Foreskin keratinocyte (primary cell): ENCODE measurements at places on chromosomes 16 and 17. TPM values are rescaled to one million over a fixed set of nuclear protein-coding genes. Genes with fewer than 3 reads are reported as not detected.

The KRTAP4-1 gene
- total RNA-seq: not detected in 2 replicates

The RPL38 gene
- 1,782 and 1,801 TPM in 2 replicates for total RNA-seq

The NPIPA7 gene
- total RNA-seq: 7.1 and 7.5 TPM in 2 replicates

The NPIPB9 gene
- total RNA-seq: 0.07 and 0.53 TPM in 2 replicates

The TSPAN10 gene
- 0.67 and 0.71 TPM in 2 replicates for total RNA-seq

The TM4SF5 gene
- not detected in 2 replicates for total RNA-seq

The CDRT15L2 gene
- not detected in 2 replicates for total RNA-seq

The CLDN9 gene
- total RNA-seq: not detected in 2 replicates

The CD68 gene
- 20.1 and 21.4 TPM in 2 replicates for total RNA-seq

The HOXB1 gene
- total RNA-seq: not detected in 2 replicates

The RGS11 gene
- total RNA-seq: not detected in 2 replicates

- no peak for DNase-seq
Observed at GRCh38 chr16:4920826-4921225, 16.1 kb downstream of the PPL start.

DNA sequence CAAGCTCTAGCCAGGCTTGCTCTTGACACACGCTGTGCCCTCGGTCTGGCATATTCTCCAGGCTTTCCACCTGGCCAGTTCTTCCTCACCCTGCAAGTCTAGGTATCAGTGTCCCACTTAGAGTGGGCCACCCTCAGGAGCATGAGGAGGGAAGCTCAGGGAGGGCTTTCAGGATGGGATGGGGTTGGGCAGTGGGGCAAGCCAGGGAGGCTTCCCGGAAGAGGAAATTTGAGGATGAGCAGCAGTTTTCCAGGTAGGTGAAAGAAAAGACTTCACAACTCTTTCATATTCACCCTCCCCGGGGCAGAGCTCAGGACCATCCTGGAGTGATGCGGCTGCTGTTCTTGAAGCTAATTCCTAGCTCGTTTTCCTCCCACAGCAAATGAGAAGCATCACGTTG is 14.5 kb upstream of the LDHD start:
- no peak for DNase-seq

- DNase-seq: peak; percentile 51
Observed at GRCh38 chr16:11783319-11784037, 13.6 kb downstream of the ZC3H7A start.

GRCh38 chr16:78890373-78890895 is 710.1 kb downstream of the MAF start:
- DNase-seq: no peak

DNA sequence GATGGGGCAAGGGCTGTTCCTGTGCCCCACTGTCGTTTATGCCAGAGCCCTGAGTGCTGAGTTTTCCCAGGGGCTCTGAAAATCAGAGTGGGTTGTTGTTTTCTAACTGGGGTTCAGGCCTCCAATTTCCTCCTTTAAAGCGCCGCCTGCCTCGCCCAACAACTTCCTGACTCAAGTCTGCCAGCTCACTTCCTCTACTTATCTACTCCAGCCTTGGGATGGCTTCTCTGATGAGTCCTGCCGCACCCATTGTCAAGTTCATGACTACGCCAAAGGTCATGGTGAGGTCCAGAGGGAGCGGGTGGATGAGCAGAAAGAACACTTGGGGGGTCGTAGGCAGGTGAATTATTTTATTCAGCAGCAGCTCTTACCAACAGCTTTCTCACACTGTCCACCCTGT is 104.7 kb downstream of the UTP18 start:
- no peak for DNase-seq

DNA sequence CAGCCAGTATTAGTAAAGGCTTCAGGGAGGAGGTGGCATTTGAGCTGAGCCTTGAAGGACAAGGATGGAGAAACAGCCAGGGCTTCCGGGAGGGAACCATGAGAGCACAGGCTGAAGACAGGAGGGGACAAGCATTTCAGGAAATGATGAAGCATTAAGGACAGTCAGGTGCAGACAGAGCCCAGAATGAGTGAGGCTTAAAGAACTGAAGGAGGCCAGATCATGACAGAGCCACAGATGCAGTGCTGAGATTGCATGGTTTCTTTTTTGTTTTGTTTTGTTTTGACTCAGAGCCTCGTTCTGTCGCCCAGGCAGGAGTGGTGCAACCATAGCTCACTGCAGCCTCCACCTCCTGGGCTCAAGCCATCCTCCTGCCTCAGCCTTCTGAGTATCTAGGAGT is 211.5 kb downstream of the SOX9 start:
- peak; percentile 52 for DNase-seq

DNA sequence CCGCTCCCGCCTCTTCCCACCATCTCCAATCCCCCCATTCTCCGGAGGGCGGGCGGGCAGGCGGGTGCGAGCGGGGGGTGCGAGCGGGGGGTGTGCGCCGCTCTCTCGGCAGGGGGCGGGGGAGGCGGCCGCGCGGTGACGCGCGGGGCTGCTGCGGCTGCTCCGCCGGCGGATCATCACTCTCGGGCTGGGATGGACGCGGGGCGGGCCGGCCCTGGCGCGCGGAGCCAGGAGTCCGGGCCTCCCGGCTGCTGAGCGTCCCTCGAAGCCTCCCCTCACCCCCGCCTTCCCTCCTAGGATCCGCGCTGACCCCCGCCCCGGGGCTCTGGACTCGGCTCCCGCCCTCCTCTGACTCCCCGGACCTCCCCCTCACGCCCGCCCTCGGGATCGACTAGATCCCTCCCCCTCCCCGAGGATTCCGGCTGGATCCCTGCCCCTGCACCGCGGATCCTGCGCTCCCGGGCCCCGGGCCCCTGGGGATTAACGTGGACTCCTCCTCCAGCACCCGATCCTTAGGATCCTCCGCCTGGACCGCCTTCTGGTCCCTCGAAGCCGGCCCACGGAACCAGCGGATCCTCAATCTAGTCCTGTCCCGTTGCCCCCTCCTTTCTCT is 946 bp upstream of the TMEM256 start:
- DNase-seq: no peak

GRCh38 chr16:74078511-74079231 is 217.9 kb upstream of the PSMD7 start:
- no peak for DNase-seq

DNA sequence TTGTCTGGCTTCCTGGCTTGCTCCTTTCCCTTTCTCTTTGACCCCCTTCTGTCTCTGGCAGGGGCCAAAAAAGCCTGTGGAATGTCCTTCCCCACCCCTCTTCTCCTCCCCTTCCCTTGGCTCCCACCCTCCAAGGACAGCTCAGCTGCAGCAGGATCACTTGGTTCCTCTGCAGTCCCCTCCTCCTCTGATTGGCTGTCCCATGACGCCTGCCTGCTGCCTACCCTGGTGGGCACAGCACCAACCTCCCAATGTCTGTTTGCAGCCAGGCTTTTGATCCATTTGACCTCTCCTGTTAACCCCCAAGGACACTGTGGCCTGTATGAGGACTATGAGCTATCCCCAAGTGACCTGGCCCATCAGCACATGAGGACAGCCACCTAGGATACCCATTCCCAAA is 14.8 kb upstream of the MTMR4 start:
- DNase-seq: no peak

DNA sequence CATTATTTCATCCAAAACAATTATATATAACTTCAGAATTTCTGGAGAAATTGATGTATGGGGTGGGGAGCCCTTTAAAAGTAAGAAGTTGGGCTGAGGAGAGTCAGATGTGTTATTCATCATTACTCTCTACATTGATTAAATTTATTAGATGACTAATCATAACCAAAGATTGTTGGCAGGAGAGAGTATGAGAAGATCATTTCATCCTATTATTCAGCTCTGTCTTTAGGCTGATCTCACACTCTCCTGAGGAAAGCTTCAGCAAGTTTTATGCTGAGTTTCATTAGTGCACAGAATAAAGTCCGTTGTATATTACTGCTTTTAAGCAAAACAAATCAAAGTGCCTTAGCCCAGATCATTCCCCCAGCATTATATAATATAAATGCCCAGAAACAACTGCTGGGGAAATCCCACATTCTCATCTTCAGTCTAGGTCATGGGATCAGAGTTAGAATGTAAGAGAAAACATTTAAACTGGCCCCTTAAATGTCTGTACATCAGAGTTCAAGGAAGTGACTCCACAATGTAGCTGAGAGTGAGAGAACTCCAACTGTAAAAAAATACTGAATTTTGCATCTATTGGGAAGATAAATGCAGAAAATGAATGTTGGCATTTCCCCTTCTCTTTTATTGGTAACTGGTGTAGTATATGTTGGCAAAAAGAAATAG is 130.1 kb upstream of the HLF start:
- DNase-seq: no peak

DNA sequence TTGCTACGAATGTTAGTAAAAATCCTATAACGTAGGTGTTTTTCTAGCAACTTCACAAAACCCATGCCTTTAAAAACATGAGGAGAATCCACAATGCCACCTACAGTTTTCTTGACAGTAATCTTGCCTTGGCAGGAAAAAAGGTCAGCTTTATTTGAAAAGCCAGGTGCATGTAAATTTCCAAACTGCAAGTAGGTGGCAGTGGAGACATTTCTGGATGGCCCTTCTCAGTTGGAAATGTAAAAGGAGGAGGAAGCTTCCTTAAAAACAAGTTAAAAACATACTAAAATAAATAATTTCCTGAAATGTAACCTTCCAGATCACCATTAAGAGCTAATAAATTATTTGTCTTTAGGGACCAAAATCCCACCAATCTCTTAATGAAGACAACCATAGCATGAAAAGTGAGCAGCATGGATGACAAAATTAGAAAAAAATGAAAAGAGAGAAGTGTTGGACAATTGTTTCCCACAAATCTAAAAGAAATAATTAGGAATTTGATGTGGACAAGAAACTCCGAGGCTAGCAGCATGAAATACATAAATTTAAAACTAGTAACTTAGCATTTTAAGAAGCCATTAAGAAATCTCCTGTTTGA is 152.2 kb downstream of the SNX11 start:
- no peak for DNase-seq

DNA sequence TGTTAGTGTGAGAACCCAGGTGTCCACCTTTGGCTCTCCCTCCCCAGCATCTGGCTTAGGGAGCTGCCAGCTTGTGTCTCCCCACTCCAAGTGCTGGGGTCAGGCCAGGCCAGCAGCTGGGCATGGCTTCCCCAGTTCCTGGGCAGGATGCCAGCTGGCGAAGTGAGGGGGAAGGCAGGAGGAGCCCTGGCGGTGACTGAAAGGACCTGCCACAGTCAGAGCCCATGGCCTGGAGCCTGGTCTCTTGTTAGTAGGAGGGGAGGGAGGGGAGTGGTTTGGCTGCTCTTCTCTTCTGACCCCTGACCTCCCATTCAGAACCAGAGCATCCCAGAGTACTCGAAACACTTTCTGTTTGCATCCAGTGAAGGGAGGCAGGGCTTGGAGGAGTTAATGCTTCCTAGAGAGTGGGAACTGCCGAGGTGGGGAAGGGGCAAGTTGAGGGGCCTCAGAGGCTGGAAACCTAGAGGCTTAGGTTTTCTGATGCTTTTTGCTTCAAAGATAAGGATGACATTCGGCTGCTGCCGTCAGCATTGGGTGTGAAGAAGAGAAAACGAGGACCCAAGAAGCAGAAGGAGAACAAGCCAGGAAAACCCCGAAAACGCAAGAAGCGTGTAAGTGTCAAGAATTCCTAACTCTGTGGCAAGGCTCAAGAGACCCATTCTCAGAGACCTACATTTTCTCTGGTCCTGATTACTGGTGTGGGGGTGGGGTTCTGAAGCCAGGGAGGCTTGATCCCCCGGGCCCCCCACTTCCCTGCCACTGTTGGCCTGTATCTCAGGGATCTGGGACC is 772 bp downstream of the CHD3 start:
- peak; percentile 53 for DNase-seq

- no peak for DNase-seq
Observed at GRCh38 chr16:88773812-88774291, 11.2 kb downstream of the PIEZO1 start.

- no peak for DNase-seq
Observed at GRCh38 chr17:57466017-57466471, 209.7 kb downstream of the MSI2 start.

DNA sequence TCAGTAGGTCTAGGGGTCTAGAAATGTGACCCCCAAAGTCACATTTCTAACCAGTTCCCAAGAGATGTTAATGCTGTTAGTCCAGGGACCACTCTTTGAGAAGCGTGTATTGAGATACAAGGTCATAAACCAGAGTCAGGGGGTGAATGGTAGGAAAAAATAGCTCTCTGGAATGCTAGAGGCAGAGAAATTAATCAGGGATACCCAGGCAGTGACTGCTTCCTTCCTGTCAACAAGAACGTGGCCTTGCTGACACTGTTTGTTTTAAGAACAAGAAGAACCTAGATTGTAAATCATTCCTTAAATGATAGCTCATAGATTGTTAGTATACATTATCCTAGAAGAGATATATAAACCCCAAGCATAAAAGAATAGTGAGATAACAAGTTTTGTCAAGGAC is 43.8 kb downstream of the PITPNM3 start:
- DNase-seq: no peak

- DNase-seq: no peak
Observed at GRCh38 chr16:35664091-35664693, 2204.8 kb downstream of the TP53TG3F start.

GRCh38 chr17:47603830-47604597 is 45.7 kb upstream of the KPNB1 start:
- DNase-seq: no peak

DNA sequence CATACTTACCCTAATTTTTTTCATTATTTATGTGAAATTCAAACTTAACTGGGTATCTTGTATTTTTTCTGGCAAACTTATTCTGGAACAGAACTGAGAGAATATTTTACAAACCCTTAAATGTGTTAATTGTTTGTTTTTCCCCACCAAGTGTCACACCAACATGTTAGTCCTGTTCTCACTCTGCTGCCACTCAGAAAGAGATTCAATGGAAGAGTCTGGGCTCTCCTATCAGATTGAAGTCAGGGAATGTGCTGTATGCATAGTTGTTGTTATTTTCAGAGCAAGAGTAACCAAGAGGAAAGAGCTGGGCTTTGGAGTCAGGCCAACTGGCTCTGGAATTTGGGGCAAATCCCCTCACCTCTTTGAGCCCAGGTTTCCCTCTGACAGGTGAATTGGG is 43.2 kb downstream of the SLC6A2 start:
- no peak for DNase-seq

DNA sequence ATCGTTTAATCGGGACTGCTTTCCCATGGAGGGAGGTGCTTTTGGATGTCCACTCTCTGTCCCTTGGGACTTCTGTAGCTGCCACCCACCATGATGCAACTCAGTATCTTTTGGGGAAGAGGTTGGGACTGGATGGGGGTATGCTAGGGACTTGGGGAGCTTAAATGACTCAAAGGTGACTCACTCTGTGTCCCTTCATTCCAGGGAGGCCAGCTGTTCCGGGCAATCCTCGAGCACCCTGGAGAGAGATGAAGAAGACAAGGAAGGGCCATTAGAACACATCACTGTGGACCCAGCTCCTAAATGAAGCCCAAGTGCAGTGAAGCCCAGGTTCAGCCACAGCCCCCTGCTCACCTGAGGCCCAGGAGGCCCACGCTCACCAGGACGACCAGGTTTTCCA is 4.6 kb downstream of the COL1A1 start:
- no peak for DNase-seq

GRCh38 chr16:634051-634670 is 1.9 kb downstream of the METTL26 start:
- DNase-seq: no peak

GRCh38 chr16:16029431-16030011 is 80.1 kb downstream of the ABCC1 start:
- DNase-seq: no peak
